ENCODE measurements at places on chromosomes 5 and 9.

DNA sequence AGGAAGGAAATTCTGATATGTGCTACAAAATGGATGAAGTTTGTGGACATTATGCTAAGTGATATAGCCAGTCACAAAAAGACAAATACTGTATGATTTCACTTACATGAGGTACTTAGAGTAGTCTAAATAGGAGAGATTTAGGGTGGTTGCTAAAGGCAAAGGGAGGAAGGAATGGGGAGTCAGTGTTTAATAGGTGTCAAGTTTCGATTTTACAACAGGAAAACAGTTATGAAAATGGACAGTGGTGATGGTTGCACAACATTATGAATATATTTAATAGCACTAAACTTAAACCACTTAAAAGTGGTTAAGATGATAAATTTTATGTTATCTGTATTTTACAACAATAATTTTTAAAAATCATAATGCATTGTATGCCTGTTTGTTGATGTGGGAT lies 40.4 kb upstream of the ECM2 start:
- no peak for DNase-seq

- no peak for DNase-seq
Observed at GRCh38 chr5:17219469-17219868, 2.0 kb downstream of the BASP1 start.

DNA sequence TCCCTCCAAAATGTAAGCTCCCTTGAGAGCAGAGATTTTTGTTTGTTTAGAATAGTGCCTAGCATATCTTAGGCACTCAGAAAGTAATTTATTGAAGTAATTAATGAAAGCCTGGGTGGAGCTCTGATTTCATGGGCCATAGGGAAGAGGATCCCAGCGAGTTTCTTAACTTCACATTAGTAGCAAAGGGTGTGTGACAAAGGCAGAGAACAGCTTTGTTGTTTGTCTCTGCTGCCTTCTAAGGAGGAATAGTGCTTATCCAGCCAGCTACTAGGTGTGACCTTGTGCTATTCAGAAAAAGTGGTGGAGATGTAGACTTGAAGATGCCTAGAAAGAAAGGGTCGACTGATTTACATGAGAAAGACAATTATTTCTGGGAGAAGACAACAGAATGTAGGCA lies 149.0 kb downstream of the CD180 start:
- no peak for DNase-seq

GRCh38 chr9:125494653-125494915 lies 212.4 kb downstream of the MAPKAP1 start:
- DNase-seq = no peak

DNA sequence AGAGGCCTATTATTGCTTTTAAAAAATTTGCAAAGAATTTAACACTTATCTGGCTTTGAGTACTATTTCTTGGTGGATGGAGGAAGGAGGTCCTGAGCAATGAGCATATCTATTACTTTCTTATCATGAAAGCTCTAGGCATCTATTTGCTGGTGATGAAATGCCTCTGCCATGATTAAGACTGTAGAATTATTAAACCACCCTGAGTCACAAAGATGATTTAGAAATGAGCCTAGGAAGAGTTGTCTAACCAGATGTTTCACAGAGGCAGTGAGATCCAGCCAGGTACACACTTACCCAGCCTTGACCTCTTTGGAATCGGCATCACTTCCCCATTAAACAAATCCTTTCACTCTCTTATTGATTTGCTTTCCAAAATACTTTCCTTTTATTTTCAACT lies 304.4 kb upstream of the KIF2A start:
- no peak for DNase-seq

GRCh38 chr5:5288201-5288600 lies 134.3 kb upstream of the ICE1 start:
- DNase-seq = no peak

DNA sequence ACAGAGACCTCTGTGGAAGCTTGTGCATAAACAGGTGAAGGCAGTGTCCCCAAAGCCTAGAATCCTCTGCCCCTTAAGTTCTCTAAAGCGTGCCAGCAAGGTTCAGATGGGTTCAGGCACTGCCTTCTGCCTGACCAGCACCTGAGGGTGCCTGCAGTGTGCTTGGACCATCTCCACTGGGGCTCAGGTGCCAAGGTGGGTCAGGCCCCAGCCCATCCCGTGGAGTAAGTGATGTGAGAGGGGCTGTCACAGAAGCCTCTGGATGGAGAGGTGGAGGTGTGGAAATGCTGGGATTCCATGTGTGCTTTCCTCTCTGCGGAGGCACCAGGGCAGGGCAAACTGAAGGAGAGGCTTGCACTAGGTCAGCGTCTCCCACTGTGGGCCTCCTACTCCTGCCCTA lies 118.5 kb downstream of the DAB2IP start:
- DNase-seq = no peak
